ENCODE measurements at places on chromosomes 5 and 9.

GRCh38 chr5:172443441-172444109 is 10.8 kb downstream of the SH3PXD2B start:
- DNase-seq, result peak; percentile 57

DNA sequence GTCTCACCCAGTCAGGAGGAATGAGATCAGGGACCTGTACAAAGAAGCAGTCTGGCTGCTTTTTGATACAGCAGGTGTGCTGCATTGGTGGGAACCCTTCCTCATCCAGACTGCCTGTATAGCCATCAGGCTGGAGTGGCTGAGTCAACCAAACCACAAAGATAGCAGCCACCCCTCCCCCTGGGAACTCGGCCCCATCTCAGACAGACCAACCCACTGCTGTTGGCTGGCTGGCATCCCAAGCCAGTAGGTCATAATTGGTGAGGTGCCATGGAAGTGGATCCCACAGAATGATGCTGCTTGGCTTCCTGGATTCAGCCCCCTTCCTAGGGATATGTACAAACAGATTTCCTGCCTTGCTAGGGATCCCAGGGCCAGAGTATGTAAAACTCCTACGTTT is 60.9 kb downstream of the YTHDC2 start:
- DNase-seq, result no peak

- no peak for DNase-seq
Observed at GRCh38 chr9:76891874-76892273, 14.0 kb downstream of the PRUNE2 start.

DNA sequence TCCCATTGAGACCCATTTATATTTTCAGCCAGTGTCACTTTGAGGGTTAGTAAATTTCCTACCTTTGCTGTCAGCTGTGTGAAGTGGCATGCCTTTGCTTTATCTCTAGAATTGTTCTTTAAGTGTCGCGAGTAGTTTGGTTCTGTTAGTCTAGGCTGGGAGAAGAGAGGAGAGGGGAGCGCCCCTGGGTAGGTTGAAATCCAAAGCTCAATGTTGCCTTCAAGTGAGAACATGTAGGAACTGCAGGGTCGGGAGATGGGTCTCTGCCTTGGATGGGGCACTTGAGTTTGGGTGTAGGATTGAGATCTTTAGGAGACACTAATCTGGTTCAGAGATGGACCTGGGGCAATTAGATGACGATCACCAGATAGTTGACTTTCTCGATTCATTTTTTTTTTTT is 46.3 kb downstream of the STC2 start:
- DNase-seq, result no peak

GRCh38 chr5:139847091-139847490 is 51.5 kb downstream of the PSD2 start:
- DNase-seq, result no peak
